ENCODE measurements at places on chromosomes 6 and 20. TPM values are rescaled to one million over a fixed set of nuclear protein-coding genes. Genes with fewer than 3 reads are reported as not detected.
A peak's percentile ranks its signal among the peaks of the same experiment; 100 is the strongest.

DNA sequence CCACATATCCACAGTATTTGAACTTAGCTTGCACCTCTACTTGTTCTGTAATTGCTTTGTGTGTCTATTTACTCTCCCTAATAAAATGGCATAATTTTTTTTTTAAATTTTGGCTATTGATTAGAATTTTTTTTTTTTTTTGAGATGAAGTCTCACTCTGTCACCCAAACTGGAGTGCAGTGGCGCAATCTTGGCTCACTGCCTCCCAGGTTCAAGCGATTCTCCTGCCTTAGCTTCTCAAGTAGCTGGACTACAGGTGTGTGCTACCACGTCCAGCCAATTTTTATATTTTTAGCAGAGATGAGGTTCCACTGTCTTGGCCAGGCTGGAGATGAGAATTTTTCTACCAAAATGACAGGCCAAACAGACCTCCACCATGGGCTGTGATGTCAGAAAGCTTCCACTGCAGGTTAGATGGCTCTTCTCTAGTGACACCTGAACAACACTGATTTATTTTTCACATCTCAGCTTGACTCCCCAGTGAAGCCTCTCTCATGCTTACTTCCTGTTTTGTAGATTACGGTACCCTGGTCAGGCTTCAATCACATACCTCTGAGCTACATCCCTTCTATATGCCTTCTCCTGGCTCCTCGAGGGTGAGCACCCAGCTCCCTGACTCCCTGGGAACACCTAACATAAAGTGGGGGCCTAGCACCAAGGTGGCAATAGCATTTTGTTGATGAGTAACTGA lies 112.8 kb downstream of the ARHGAP18 start:
- no peak for DNase-seq

LY6G6F gene
- total RNA-seq = not detected

BEND3 gene
- 6.7 TPM for total RNA-seq

HLA-F gene
- 151 TPM for total RNA-seq

GRCh38 chr6:53302678-53303360 lies 45.9 kb downstream of the ELOVL5 start:
- no peak for DNase-seq

THEMIS gene
- 2.0 TPM for total RNA-seq

GRCh38 chr6:69719602-69720193 lies 77.1 kb downstream of the LMBRD1 start:
- DNase-seq = no peak

OR12D3 gene
- total RNA-seq = not detected

GRCh38 chr6:2192976-2193375 lies 52.4 kb downstream of the GMDS start:
- DNase-seq = no peak

SPO11 gene
- total RNA-seq = not detected

- no peak for DNase-seq
Measured at GRCh38 chr6:153980171-153980570, 58.9 kb upstream of the OPRM1 start.

DNA sequence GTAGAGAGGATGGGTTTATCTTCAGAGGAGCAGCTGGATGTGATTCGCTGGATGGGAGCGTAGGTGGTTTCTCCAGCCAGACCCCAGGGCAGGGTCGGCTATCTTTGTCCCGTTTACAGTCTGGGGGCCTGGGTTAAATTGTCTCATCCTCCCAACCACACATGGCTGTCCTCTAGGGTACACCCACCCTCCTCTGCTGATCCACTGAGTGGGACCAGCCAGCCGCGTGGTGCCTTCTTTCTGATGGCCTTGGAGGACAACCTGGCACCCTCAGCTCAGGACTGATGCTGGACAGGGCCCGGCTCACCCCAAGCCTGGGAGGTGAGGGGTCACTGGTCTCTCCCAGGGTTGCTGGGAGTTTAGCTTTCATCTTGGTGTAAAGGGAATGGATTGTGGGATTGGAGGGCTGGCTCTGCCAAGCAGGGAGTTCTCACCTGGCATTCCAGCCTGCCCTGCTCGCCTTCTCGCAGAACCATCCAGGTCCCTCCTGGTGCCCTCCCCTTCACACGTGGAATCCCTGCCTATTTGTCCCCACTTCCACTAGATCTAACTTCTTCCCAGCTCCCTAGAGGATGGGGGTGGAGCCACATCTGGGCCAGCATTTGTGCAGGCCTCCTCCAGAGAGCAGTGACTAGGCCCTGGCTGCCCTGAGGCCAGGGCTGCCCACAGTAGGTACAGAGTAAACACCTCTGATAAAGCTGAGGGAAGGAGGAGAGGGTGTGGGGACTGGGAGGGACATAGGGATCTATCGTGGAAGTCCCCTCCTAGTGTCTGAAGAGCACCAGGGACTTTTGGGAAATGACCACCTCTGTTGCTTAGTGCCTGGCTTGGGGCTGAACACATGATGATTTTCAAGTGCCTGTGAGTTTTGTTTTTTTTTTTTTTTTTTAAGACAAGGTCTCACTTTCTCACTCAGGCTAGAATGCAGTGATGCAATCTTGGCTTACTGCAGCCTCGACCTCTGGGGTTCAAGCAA lies 1.6 kb downstream of the ITPR3 start:
- peak; percentile 65 for DNase-seq
